ENCODE measurements at places on chromosomes 7 and 10. TPM values are rescaled to one million over a fixed set of nuclear protein-coding genes. Genes with fewer than 3 reads are reported as not detected.

DNA sequence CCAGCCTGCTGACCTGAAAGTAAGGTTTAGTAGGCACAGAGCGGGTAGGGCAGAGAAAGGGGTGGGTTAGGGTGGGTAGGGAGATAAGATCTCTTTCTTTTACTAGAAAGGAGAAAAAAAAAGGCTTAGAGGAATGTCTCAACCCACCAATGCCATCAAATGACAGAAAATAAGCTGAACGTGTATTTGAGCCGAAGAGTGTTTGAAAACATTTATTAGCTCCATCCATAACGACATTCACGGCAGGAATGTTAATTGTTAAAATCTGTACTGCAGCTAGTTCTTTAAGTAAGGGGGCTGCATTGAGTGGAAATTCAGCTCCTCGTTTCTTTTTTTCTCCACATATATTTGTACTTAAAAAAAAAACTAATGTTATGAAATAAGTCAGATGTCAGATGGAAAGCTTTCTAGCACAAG, 63.7 kb upstream of the ARID5B start:
- peak overlapping the region; percentile 38 for H3K27ac ChIP-seq
- no peaks in the 10 kb centered on the region for H3K36me3 ChIP-seq
- no peak overlapping the region for H3K4me3 ChIP-seq
- DNase-seq, result no peak

DNA sequence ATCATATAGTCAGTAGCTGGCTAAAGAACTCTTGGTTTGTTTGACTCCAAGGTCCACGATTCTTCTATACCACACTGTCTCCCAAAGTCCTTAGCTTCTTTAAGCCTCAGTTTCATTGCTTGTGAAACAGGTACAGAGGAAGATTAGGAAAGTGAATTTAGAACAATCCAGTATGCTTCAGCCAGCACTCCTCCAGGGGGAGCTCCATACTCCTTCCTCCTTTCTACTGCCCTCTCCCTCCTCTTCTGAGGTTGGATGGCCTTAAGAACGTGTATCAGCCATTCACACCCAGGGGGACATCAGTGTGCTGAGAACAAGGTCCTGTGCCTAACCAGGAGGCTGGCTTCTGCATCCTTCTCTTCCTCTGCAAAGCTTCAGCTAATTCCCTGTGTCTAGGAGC, 54.8 kb upstream of the CALD1 start:
- H3K27ac ChIP-seq, result no peak overlapping the region
- no peak for DNase-seq
- no peak overlapping the region for H3K4me3 ChIP-seq
- peaks cover 18% of the 10 kb centered on the region for H3K4me1 ChIP-seq
- no peaks in the 10 kb centered on the region for H3K27me3 ChIP-seq
- H3K36me3 ChIP-seq, result no peaks in the 10 kb centered on the region

- H3K27ac ChIP-seq, result peak overlapping the region; percentile 88
- peaks cover 8% of the 10 kb centered on the region for H3K4me1 ChIP-seq
- H3K4me3 ChIP-seq, result peak overlapping the region; percentile 90
Observed at GRCh38 chr10:133377818-133378250, 1.2 kb upstream of the PAOX start.

- peaks cover 38% of the 10 kb centered on the region for H3K4me1 ChIP-seq
- no peak overlapping the region for H3K4me3 ChIP-seq
- no peaks in the 10 kb centered on the region for H3K36me3 ChIP-seq
Observed at GRCh38 chr7:137933270-137934017, 68.4 kb downstream of the CREB3L2 start.

GRCh38 chr7:80783678-80784327, 135.0 kb downstream of the SEMA3C start:
- H3K27ac ChIP-seq, result no peak overlapping the region
- no peak overlapping the region for H3K4me3 ChIP-seq
- H3K27me3 ChIP-seq, result no peaks in the 10 kb centered on the region
- DNase-seq, result no peak
- H3K36me3 ChIP-seq, result no peaks in the 10 kb centered on the region
- peaks cover 23% of the 10 kb centered on the region for H3K4me1 ChIP-seq

- H3K4me1 ChIP-seq, result no peaks in the 10 kb centered on the region
- H3K36me3 ChIP-seq, result no peaks in the 10 kb centered on the region
- H3K4me3 ChIP-seq, result no peak overlapping the region
- H3K27ac ChIP-seq, result no peak overlapping the region
- no peaks in the 10 kb centered on the region for H3K27me3 ChIP-seq
Observed at GRCh38 chr7:101984133-101984879, 166.9 kb downstream of the CUX1 start.

GRCh38 chr7:123966936-123967335, 41.9 kb downstream of the SPAM1 start:
- no peaks in the 10 kb centered on the region for H3K4me1 ChIP-seq

GRCh38 chr10:7378602-7379403, 32.0 kb downstream of the SFMBT2 start:
- H3K27me3 ChIP-seq, result no peaks in the 10 kb centered on the region
- DNase-seq, result no peak
- no peaks in the 10 kb centered on the region for H3K4me1 ChIP-seq
- no peak overlapping the region for H3K27ac ChIP-seq

- H3K27ac ChIP-seq, result no peak overlapping the region
- no peaks in the 10 kb centered on the region for H3K27me3 ChIP-seq
- H3K4me1 ChIP-seq, result no peaks in the 10 kb centered on the region
- no peak overlapping the region for H3K4me3 ChIP-seq
- no peaks in the 10 kb centered on the region for H3K36me3 ChIP-seq
Observed at GRCh38 chr7:110813986-110814385, 276.9 kb upstream of the LRRN3 start.

DNA sequence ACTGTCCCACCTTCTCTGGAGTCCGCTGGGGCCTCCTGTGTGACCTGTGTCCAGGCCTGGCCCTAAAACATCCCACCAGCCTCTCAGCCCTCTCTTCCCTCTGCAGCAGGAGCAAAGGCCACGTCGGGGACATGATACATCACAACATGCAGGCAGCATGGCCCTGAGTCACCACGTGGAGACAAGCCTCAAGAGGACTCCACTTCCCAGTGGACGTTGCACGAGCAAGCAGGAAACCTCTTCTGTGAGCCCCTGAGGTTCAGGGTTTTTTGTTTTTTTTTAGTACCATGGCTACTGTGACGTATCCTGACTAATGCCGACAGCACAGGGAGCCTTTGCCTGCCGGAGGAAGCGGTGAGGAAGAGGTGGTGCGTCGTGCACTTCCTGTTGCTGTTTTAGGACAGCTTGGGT, 165.9 kb downstream of the DNAJB6 start:
- no peak overlapping the region for H3K4me3 ChIP-seq
- DNase-seq, result no peak

- H3K4me3 ChIP-seq, result no peak overlapping the region
- no peaks in the 10 kb centered on the region for H3K27me3 ChIP-seq
- H3K36me3 ChIP-seq, result no peaks in the 10 kb centered on the region
Observed at GRCh38 chr10:100696477-100696901, 48.9 kb upstream of the PAX2 start.

DNA sequence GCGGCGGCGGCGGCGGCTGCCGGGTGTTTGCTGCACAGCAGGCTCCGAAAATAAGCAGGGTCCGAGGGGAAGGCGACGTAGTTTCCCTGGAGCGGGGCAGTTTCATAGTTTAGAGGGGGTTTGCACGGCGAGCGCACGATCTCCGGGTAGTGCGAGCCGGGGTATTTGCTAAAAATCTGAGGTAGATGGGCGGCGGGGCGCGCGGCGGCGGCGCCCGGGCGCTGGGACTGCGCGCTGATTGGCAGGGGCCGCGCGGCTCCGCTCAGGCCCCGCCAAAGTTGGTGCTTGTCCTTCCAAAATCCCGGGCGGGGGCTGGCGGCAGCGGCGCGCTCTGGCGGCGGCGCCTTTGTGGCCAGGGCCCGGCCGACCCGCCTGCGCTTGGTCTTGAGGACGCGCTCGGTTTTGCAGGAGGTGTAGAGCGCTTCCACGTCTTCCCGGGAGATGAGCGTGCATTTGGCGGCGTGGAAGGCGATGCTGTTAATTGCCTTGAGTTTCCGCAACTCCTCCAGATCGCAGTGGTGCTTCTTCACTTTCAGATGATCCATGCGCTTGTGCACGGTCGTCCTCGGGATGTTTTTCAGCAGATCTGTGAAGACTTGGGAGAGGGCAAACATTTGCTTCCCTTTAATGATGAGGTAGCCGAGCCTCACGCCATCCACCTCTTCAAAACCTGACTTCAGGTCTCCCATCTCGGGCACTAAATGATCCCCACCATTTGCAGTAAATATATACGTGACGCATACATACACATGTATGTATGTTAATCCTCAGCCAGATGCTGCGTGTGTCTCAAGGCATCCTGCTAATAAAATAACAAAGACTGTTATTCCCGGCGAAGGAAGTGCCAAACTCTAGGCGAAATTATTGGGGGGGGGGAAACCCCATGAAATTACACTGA, 8.1 kb downstream of the SKIDA1 start:
- peak overlapping the region; percentile 84 for H3K27ac ChIP-seq
- peak overlapping the region; percentile 70 for H3K4me3 ChIP-seq
- H3K36me3 ChIP-seq, result no peaks in the 10 kb centered on the region
- peaks cover 27% of the 10 kb centered on the region for H3K4me1 ChIP-seq
- H3K27me3 ChIP-seq, result no peaks in the 10 kb centered on the region
- peak; percentile 67 for DNase-seq

DNA sequence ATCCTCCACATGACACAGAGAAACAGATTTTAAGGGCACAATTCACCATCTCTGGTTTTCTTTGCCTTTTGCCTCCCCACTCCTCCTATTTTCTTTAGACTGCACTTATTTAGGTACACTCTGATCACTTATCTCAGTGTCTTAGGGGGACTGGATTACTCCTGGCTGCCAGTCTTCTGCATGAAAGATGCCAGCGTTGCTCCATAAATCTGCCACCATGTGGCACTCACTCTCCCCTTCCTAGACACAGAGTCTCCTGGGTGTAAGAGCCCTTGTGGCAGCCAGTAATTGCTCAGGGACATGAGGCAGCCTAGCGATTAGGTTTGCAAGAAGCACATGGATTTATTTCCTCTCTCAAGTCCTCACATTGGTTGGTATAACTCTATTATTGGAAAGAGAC, 34.5 kb upstream of the RBM20 start:
- no peak for DNase-seq
- H3K4me1 ChIP-seq, result no peaks in the 10 kb centered on the region
- H3K27ac ChIP-seq, result no peak overlapping the region
- no peak overlapping the region for H3K4me3 ChIP-seq

DNA sequence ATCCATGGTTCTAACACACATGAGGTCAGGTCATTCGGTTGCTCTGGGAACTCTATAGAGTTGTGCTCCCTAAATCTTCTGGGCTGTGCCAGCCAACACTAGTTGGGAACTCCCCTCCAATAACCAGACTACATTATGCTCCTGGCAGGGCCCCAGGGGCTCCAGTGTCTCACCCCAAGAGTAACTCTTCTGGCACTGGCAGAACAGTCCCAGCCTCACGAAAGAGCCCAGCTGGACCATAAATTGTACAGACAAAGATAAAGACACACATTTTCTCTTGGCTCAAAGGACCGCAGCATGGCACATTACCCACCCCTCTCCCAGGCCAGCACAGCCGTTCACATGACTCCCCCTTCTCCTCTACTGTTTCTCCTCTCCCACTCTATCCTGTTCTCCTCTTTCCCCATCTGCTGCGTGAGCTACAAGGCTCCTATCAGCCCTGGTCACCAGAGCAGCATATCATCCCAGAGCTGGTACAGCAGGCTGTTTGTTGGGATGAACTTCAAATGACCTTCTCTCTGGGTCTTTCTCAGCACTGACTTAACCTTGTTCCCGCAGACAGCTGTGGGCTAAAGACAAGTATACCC, 230.6 kb downstream of the PLXNA4 start:
- H3K27ac ChIP-seq, result no peak overlapping the region
- no peaks in the 10 kb centered on the region for H3K4me1 ChIP-seq
- H3K27me3 ChIP-seq, result no peaks in the 10 kb centered on the region
- H3K4me3 ChIP-seq, result no peak overlapping the region

GRCh38 chr10:61163403-61163802, 219.4 kb upstream of the RHOBTB1 start:
- H3K36me3 ChIP-seq, result no peaks in the 10 kb centered on the region
- no peak overlapping the region for H3K4me3 ChIP-seq
- DNase-seq, result no peak
- no peaks in the 10 kb centered on the region for H3K4me1 ChIP-seq
- H3K27me3 ChIP-seq, result no peaks in the 10 kb centered on the region

DNA sequence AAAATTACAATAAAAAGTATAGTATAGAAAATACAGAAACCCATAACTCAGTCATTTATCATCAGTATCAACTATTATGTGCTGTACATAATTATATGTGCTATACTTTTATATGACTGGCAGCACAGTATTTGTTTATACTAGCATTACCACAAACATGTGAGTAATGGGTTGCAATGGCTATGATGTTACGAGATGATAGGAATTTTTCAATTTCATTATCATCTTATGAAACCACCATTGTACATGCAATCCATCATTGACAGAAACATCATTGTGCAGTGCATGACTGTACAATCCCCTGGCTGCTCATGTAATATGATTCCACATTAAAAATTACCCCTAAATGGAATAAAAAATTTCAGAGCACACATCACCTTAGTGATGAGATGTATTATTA, 55.7 kb upstream of the TMEM229A start:
- H3K4me1 ChIP-seq, result peaks cover 6% of the 10 kb centered on the region
- H3K27ac ChIP-seq, result no peak overlapping the region
- H3K36me3 ChIP-seq, result no peaks in the 10 kb centered on the region

GRCh38 chr7:13875496-13876074, 113.9 kb downstream of the ETV1 start:
- H3K4me1 ChIP-seq, result no peaks in the 10 kb centered on the region
- H3K36me3 ChIP-seq, result no peaks in the 10 kb centered on the region
- no peak for DNase-seq
- H3K27me3 ChIP-seq, result no peaks in the 10 kb centered on the region

- no peak overlapping the region for H3K4me3 ChIP-seq
- no peaks in the 10 kb centered on the region for H3K36me3 ChIP-seq
- DNase-seq, result no peak
- H3K27me3 ChIP-seq, result no peaks in the 10 kb centered on the region
- no peaks in the 10 kb centered on the region for H3K4me1 ChIP-seq
Observed at GRCh38 chr10:49282306-49282705, 16.7 kb upstream of the C10orf71 start.

HEPACAM2 gene
- 2.7 TPM for total RNA-seq

WNT16 gene
- 0.12 TPM for total RNA-seq

AIMP2 gene
- total RNA-seq, result 53.0 TPM

CNTNAP2 gene
- total RNA-seq, result 6.1 TPM

TRPV5 gene
- total RNA-seq, result 1.4 TPM

OR6V1 gene
- not detected for total RNA-seq

PROSER2 gene
- total RNA-seq, result 21.4 TPM

CALML5 gene
- 0.50 TPM for total RNA-seq

MINPP1 gene
- total RNA-seq, result 24.3 TPM

CRHR2 gene
- 0.50 TPM for total RNA-seq

CALHM1 gene
- total RNA-seq, result 0.24 TPM

ADK gene
- total RNA-seq, result 55.3 TPM
